ENCODE measurements at places on chromosomes 4 and X.

GRCh38 chr4:87865288-87865687, 32.5 kb downstream of the MEPE start:
- no peak for DNase-seq

- no peak for DNase-seq
Observed at GRCh38 chr4:2789351-2789750, 3.5 kb upstream of the SH3BP2 start.

DNA sequence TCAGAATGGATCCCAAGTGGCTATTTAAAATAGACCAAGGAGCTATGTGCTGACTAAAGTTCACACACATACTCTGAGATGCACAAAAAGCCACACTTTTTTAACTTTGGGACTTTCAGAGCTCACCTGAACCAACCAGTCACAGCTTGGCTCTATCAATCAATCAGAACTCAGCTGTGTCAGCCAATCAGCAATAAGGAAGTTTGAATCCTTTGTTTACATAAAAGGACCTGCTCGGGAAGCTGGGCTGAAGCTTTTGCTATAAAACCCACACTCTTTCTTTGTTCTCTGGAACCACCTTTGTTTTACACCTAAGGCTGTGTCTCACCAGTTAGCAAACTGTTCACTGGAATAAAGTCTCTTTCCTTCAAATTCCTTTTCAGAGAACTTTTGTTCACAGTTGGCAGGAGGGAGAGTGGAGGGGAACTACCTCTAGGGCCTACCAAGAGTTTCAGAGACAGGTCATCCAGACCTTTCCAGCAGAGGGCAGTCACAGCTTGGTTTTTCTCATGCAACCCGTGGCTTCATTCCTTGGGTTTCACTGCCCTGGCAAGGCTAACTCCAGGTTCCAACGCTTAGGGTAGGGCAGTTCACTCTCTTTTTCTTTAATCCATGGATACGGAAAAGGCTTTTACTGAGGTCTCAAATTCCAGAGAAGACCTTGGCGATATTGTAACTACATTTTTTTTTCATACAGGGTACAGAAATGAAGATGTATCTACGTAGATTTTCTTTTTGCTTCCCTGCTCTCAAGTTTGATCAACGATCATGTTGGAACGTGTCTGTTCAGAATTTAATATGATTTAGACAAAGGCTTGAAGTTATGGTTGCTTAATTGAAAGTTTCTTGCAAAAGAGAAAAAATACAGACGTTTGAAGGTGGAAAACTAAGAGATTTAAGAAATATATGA, 80.7 kb downstream of the GPRIN3 start:
- DNase-seq: peak; percentile 65

DNA sequence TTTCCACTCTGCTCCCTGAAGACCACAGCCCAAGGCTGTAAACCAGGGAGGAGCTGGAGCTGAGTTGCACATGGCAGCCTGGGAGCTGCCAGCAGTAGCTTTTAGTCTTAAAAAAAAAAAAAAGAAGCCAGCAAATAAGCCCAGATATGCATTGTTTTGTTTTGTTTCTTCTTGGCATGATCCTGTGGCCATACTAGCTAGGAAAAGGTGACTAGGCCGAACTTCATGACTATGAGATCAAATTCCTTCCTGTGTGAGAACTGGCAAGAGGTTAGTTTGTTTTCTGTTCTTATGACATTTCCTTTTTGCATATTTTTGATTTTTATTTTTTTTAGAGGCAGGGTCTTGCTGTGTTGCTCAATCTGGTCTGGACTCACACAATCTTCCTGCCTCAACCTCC, 323.3 kb downstream of the DCTD start:
- no peak for DNase-seq

DNA sequence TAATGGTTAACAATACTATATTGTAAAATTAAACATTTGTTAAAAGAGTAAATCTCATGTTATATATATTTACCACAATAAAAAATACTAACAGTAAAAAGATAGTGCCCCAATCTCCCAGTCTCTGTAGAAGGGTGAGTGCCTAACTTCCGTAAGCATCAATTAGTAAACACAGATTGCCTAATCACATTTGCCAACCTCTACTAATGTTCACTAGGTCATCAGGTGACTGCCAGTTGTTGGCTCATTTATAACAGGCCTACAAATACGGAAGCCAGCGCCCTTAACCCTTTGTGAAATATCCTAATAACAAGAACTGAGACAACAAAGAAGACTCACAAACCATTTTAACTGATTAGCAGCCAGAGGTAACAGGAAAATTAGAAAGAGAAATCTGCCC, 345.1 kb downstream of the INPP4B start:
- DNase-seq: no peak

DNA sequence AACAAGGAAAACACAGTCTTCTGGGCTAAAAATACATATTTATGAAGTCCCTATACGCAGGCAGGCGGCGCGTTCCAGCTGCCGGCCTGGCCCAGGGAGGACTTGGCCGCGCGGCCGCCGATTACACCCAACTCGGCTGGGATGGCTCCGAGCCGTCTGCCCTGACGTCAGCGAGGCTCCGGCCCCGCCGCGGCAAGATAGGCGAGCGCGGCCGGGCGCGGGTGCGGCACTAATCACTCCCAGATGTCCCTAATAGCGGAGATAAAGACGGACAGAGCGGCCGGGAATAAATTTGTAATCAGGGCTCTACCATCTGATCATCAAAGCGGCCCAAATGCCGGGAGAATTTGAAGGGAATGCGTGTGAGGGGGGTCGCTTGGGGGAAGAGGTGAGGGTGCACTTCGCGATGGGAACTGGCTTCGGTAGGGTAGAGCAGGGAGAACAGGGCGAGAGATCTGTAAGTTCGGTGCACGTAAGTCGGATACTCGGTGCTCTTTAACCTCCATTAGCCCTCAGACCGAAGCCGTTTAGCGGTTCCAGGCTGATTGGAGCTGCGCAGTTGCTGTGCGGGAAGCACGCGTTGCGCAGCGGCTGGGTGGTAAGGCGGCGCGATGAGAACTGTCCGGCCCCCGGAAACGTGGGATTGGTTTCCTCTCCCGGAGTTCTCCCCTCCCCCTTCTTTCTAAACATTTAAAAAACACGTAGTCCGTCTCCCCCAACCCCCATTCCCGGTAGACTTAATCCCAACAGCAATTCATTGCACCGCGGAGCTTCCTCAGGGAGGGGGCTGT, 7.7 kb downstream of the HAND2 start:
- DNase-seq: peak; percentile 63

DNA sequence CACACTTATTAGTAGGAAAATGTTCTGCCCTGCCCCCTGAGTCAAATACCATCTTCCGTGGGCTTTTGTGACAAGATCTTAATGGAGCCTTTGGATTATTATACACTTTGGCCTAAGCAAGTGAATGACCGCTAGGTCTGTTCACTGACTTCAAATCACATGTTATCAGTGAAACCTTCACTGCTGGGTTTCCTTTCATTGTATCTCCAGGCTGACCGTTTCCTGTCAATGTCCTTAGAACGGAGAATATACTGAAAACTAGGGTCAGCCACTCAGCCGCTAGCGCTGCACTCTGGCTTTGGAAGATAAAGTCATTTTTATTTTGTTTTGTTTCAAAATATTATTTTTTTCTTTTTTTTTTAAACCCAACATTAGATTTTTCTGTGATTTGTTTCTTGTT, 107.0 kb upstream of the TLL1 start:
- no peak for DNase-seq

DNA sequence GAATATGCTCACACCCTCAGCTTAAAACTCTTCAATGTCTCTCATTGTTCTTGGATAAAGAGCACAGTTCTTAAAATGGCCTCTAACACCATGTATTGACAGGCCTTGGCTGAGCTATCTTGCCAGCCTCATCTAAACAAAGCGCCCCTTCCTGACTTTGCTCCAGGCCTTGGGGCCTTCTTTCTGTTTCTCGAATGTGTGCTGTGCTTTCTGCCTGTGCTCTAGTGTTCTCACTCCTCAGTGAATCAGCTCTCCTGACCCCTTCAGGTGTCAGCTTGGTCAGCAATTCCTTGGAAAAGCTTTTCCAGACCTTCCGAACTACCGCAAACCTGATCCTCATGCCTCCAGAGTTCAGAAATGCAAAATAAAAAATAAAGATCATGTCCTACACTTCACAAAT, 346.3 kb upstream of the FSTL5 start:
- no peak for DNase-seq

GRCh38 chr4:8904666-8905065, 33.0 kb upstream of the HMX1 start:
- DNase-seq: no peak

- DNase-seq: no peak
Observed at GRCh38 chrX:106323357-106323756, 155.3 kb downstream of the PWWP3B start.

DNA sequence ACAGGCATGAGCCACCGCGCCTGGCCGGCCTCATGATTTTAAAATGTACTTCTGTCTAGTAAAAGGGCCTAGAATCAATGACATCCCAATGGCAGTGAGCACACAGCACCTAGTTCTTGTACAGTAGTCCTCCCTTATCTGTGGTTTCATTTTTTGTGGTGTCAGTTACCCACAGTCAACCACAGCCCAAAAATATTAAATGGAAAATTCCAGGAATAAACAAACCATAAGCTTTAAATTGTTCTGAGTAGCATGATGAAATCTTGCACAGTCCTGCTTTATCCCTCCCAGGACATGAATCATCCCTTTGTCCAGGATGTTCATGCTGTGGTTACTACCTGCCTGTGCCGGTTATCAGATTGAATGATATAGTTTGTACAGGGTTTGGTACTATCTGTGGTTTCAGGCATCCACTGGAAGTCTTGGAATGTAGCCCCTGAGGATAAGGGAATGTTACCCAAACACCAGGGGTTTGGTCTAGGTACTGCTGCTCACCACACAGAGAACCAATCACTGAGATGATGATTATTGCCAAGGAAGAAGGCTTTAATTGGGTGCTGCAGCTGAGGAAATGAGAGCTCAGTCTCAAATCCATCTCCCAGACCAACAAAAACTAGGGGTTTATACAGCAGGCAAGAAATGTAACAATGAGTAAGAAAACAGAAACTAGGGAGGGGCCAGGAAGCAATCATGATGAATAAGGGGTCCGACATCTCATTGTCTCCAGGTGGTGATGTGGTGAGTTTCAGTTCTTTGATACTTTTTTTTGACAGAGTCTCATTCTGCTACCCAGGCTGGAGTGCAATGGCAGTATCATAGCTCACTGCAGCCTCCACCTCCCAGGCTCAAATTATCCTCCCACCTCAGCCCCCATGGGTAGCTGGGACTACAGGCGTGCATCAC, 16.2 kb upstream of the FHL1 start:
- peak; percentile 54 for DNase-seq

- no peak for DNase-seq
Observed at GRCh38 chrX:2589186-2590020, 88.6 kb upstream of the DHRSX start.

DNA sequence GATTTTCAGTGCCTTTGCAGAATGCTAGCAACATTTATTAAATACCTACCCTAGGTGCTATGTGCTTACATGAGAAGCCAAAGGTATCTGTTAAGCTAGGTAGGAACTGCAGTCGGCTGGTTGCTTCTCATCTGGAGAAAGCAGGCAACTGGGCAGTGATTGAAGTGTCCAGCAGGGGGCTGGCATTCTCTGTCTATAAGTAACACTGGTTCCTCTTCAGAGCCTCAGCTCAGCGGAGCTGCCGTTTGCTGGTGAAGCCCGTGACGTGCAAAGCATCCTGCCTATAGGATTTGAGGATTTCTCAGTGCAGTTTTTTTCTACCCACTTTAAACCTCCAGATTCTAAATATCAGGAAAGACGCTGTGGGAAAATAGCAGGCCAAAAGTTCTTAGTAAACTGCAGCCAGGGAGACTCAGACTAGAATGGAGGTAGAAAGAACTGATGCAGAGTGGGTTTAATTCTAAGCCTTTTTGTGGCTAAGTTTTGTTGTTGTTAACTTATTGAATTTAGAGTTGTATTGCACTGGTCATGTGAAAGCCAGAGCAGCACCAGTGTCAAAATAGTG, at the start of gene GRPR:
Gene GRPR (plus strand): TSS at position 344 of the 565 bp plus-strand sequence. CDS start 389 bp downstream, outside the sequence.
- peak; percentile 67 for DNase-seq

GRCh38 chr4:74414149-74414809, 30.7 kb upstream of the AREG start:
- DNase-seq: no peak

GRCh38 chr4:123659262-123659661, 262.7 kb downstream of the SPRY1 start:
- DNase-seq: no peak

- no peak for DNase-seq
Observed at GRCh38 chr4:15013585-15013984, 11.3 kb downstream of the CPEB2 start.

DNA sequence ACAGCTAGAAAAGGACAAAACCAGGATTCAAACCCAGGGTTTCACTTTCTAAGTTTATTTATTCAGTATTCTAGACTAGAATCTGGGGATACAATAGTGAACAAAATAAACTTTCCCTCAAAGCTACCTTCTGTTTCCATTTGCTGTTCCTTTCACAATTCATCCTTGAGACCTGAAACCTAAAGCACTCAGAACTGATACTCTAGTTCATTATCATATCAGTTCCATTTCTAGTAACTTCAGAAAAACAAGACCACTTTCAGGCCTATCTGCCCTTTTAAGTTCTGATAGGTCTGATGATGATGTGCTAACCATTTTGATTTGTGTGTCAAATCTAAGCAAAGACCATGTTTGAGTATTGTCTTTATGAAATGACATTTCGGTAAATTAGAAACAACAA, 7.8 kb upstream of the XK start:
- DNase-seq: no peak

GRCh38 chr4:64713256-64713840, 304.1 kb upstream of the TECRL start:
- DNase-seq: no peak

GRCh38 chr4:14871676-14872430, 130.4 kb upstream of the CPEB2 start:
- DNase-seq: no peak

DNA sequence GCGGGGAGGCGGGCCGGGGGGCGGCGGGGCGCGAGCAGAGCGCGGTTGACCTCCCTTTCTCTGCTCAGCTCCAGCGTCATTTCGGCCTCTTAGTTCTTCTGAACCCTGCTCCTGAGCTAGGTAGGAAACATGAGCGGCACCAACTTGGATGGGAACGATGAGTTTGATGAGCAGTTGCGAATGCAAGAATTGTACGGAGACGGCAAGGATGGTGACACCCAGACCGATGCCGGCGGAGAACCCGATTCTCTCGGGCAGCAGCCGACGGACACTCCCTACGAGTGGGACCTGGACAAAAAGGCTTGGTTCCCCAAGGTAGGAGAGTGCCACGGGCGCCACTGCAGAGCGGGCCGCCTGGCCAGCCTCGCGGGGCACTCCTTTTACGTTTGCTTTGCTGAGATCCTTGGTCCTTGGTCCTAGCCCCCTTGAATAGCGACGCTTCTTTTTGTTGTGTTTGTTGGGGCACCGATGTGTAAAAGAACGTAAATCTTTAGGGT, at the start of gene HTATSF1:
Gene HTATSF1 (plus strand): TSS at position 37 of the 497 bp plus-strand sequence. CDS start 93 bp downstream, at position 130.
- DNase-seq: no peak

- peak; percentile 85 for DNase-seq
Observed at GRCh38 chr4:156390599-156391324, 437.1 kb upstream of the CTSO start.

- no peak for DNase-seq
Observed at GRCh38 chrX:41337140-41337539, 3.2 kb downstream of the DDX3X start.

Data from stromal cell of bone marrow (primary cell).